ENCODE measurements at places on chromosomes 12 and 14.

GRCh38 chr12:112528521-112528920 lies 109.8 kb downstream of the PTPN11 start:
- DNase-seq, result no peak

- no peak for DNase-seq
These were observed 10.7 kb downstream of the BORCS5 start for GRCh38 chr12:12367482-12367998.

DNA sequence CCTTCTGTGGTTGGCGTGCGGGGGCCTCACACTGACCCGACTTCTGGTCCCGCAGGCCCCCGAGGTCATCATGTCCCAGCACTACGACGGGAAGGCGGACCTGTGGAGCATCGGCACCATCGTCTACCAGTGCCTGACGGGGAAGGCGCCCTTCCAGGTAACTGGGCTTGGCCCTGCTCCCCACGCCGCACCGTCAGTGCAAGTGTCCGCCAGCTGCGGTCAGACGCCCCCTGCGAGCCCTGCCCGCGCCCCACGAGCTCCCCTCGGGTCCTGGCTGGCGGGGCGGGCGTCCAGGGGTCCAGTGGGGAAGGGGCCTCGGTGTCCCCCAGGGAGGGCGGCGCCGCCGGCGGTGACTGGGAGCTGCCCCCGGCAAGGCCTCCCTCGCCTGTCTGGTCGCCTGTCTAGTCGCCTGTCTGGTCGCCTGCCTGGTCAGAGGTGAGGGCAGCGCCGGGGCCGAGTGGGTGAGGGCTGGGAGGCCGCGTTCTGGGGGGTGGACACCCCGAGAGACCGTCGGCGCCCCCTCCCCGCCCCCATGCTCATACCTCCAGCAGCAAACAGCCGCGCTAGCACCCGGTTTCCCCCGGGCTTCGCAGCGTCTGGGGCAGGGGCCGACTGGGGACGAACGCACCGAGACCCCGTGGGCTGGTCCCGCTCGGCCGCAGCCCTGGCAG lies 14.8 kb downstream of the ULK1 start:
- no peak for DNase-seq

DNA sequence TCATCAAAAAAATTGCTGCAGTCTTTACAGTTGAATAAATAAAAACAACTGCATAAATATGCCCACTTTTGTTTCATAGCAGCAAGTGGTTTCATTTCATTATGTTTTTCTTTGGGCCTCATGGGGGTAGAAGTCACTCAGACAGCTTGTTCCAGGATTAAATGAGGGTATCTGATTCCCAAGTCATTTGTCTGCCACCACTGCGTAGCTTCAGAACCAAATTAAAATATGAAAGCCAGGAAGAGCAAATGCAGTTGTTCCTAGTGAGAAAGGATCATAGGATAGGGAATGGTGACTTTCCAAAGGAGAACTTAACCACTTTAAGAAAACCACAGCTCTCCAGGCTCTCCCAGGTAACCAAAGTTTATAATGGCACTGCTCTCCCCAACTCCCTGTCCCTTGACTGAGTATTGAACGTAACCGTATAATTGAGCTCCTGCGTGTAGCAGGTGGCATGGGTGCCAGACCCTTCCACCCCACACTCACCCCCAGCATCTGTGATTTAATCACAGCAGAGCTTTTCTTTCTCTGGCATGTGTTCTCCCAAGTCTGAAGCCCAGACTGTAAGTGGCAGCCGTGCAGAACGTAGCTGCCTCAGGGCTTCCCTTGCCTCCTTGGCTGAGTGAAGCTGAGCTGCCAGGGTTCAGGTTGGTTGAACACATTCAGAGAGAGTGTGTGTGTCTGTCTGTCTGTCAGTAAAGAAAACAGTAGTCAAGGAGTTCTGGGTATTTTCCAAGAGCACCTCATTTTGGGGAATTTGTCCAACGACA lies 11.3 kb upstream of the KCNH3 start:
- no peak for DNase-seq

DNA sequence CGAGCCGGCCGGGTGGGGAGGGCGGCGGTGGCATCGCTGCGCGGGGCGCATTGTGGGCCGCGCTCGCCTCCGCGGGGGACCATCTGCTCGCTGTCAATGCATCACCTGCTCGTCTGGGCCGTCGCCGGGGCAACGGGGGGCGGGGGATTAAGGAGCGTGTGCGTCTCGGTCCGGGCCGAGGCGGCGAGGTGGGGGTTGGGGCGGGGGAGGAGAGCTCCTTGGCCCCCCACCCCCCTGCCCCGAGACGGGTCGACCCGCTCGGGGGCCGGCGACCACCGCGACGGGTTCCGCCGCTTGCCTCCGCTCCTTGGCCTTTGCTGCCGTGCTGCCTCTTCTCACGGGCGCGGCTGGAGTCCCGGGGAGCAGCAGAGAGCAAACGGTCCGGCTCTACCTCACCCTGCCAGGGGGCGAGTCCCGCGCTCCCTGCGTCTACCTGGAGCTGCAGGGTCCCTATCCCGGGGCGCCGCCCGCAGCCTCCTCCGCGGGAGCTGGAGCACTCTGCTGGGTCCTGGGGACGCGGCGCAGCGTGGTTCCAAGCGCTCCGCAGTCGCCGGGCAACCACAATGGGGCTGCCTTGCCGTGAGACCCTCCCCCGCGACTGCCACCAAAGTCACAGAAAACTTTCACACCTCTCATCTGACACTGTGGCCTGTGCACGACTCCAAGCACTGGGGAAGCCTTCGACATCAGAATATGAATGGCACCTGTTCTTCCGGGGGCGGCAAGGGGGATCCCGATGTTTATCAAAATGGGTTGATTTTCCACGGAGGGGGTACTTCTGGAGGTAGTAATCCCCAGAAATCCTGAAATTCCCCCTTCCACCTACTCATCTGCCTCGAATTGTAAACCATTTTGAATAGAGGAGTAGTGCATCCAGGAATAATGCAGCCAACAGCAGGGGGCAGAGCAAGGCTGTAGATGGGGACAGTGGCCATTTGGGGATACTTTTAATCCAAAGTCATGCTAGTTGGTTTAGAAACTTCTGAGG lies at the start of gene C12orf42:
TSS of gene C12orf42 (minus strand) at position 500 of the 988 bp plus-strand sequence. CDS start 17,542 bp downstream, outside the sequence.
- DNase-seq, result peak; percentile 60

- no peak for DNase-seq
These were observed 194.0 kb downstream of the SSPN start for GRCh38 chr12:26389343-26389742.

DNA sequence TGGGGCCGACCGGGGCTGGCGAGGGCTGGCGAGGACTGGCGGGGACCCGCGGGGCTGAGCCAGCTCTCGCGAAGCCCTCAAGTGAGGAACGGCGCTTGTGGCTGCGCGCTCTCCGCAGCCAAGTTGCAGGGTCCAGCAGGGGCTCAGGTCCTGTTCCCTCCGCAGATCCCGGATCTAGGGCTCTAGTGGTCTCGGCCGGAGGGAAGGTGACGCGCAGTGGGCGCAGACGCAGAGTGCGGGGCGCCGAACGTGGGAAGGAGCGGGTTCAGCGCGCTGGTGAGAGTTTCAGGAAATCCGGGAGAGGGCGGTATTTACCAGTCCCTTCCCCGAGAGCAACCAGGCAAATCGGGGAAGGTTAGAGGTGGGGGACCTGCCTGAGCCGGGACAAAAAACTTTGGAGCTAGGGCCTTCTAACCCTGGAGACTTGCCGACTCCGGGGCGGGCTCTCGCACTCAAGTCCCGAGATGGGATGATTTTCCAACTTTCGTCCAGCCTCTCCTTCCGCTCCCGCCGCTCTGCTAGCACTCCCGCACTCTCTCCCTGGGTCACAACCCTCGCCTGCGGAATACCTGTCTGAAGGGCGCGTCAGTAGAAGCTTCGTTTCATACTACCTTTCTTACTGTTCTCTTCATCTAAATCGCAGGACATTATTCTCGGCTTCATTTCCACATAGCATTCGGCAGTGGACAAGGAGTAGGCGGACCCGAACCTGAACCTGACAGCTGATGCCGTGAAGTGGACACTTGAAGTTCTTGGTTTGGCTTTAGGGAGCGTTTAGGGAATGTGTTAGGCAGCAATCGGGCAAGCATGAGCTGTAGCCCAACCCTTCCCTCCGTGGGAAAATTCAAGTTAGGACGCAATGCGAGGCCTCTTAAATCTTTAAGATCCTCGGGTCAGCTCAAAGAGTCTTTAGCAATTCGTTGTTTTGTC lies 13.6 kb upstream of the PAX9 start:
- DNase-seq, result no peak

DNA sequence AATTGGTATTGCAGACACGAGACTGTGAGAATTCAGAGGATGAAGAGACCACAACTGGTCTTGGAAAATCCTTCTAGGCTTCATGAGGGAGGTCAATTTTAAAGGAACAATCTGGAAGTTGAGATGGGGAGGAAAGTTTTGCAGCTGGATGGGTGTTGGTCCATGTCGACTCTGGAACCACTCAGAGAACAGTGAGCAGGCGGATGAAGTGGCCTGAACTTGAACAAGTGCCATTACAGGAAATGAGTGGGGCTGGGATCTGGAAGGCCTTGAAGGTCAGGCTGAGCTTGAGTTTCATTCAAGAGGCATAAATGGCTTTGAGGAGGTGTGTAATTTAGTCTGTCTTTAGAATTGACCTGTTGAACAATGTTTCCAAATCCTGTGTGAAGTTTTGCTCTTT lies 140.9 kb downstream of the GALC start:
- no peak for DNase-seq

- DNase-seq, result no peak
These were observed 44.8 kb downstream of the KNTC1 start for GRCh38 chr12:122571821-122572220.

GRCh38 chr14:64747327-64747726 lies 43.1 kb downstream of the PLEKHG3 start:
- no peak for DNase-seq

- DNase-seq, result no peak
These were observed 21.3 kb downstream of the SLC7A7 start for GRCh38 chr14:22793976-22794375.

DNA sequence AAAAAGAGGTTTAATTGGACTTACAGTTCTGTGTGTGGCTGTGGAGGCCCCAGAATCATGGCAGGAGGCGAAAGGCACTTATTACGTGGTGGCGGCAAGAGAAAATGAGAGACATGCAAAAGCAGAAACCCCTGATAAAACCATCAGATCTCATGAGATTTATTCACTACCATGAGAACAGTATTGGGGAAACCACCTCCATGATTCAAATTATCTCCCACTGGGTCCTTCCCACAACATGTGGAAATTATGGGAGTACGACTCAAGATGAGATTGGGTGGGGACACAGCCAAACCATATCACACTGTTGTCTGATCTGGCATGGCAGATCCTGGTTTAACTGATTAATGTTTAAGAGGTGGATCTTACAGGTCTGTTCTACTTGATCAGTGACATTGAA lies 5.6 kb downstream of the DDX47 start:
- DNase-seq, result no peak

- no peak for DNase-seq
These were observed 1.3 kb downstream of the AHSA1 start for GRCh38 chr14:77459072-77459723.

GRCh38 chr12:12930633-12931219 lies 21.2 kb downstream of the GPRC5D start:
- DNase-seq, result no peak

DNA sequence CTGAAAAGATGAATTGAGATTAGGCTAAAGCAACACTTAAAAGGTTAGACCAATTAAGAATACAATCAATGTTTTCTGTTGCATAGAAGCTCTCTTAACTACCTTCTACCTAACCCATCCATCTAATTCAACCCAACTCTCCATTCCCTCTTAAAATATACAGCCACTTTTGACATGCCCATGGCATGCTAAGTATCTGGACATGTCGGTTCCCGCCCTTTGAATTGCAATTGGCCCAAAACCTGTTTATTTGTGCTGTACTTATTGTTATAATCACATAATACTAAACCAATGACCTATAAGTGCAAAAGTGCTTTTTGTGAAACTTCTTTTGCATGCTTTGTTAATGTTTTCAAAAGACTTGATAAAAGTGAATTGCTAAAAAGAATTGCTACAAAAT lies 37.6 kb upstream of the APPL2 start:
- DNase-seq, result no peak

GRCh38 chr12:2574355-2574935 lies 220.3 kb upstream of the FKBP4 start:
- no peak for DNase-seq

DNA sequence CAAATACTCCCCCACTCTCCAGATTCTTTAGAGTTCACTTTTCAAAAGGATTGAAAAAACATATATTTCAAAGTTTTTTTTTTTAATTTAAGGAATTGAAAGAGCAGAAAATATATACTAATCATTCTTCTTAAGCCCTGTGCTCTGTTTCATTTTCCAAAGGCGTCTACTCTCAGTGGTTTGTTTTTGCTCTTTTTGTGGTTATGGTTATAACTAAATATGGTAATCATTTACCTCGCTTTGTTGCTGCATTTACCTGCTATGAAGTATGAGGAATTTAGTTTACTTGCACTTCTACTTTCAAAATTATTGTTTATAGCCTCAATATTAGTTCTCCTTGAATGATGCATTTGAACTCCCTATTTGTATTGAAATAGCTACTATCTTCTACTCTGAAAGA lies 55.9 kb upstream of the LRRK2 start:
- peak; percentile 56 for DNase-seq

DNA sequence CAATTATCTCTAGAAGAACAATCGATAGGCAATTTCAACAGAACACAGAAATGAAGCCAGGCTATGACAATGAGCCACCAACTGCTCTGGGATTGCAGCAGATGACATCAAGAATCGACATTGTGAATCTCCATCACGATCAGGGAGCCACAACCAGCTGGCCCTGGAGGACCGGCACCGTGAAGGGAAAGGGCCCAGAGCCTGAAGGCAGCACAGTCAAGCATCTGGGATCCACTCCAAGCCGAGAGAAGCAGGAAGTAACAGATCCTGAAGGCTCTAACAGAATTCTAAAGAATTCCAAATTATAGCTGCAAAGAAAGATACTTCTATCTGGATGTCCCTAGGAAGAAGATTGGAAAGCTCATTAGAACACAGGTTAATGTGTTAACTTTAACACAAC lies 61.0 kb downstream of the LRRC74A start:
- no peak for DNase-seq

DNA sequence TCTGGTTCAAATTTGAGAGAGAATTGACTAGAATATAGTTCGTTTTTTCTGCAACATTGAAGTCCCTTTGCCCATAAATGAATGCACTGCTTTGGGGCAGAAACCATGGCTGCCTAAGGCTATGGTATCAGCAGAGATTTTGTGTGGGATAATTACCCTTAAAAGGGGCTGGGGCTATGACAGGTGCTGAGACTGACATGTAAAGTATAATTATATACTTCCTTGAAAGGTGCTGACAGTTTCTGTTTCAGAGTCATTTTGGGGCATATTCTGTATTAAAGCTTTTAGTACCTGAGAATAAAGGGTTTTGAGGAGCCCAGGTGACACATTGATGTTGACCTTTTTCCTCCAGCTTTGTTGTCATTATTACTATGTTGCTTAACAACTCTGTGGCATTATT lies 150.3 kb upstream of the PTPRQ start:
- no peak for DNase-seq

GRCh38 chr12:88945051-88945732 lies 364.9 kb upstream of the KITLG start:
- no peak for DNase-seq

DNA sequence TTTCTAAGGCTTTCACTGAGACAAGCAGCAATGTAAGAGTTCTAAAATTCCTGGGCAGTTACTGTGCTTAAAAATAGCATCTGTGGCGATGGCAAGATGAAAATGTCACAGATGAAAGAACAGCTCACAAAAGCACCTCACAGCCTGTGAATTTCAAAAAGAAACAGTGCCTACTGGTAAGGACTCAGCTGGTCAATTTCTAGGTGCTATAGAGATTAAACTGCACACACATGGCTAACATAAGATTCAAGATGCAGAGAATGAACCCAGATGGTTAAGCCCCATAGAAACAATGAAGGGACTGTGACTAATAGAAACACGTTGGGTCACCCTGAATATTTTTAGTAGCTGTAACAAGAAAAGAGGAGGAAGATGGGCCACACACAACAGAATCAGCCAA lies 12.0 kb upstream of the IL26 start:
- DNase-seq, result no peak
